Ecto neural progenitor cell (in vitro differentiated cells): ENCODE measurements at places on chromosomes 1 and 21.

DNA sequence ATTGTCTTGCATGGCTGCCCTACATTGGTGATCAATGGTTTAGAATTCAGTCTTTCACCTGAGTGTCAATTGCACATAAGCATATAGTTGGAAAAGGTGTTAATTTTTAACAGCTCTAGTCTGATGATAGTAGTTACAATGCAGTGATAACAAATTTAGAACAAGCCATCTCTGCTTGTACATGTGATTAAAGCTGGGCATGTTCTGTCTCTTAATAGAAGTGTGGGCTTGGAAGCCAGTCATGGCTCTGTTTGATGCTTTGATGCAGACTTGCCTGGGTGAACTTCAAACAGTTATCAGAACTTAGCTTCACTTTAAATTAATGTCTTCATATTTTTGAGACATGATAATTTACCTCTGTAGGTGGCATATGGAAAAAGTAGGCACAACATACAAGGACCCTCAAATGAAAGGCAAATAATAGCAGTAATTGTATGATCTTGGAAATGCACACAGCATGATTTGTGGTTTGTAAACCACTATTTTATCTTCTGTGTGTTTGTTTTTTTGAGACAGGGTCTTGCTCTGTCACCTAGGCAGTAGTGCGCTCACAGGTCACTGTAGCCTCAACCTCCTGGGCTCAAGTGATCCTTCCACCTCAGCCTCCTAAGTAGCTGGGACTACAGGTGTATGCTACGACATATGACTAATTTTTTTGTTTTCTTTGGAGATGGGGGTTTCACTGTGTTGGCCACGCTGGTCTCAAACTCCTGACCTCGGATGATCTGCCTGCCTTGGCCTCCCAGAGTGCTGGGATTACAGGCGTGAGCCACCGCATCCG is 3.8 kb downstream of the DDI2 start:
- no peak for DNase-seq

DNA sequence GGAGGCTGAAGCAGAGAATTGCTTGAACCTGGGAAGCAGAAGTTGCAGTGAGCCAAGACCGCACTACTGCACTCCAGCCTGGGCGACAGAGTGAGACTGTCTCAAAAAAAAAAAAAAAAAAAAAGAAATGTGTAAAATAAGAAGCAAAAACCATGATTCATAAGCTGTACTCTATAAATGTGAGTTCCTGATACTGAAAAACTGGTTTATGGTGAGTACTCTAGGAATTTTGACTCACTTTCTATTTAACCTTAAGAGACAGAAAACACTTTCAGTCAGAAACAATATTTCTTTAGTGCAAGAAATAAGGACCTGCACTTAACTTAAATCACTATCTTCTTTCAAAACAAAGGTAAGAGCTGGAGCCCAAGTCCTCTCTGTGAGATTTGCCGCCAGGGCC is 19.9 kb upstream of the POU2F1 start:
- DNase-seq, result no peak

DNA sequence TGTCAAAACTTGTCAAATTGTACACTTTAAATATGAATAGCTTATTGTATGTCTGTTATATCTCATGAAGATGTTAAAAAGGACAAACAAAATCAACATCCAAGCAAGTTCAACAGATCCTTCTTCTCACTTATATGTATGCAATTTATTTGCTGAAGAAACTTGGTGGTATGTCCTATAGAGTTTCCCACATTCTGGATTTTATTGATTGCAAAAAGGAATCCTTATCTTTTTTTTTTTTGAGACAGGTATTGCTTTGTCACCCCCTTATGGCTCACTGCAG is 5.6 kb upstream of the RABGAP1L start:
- DNase-seq, result no peak

GRCh38 chr1:51421964-51422363 is 91.6 kb upstream of the TTC39A start:
- no peak for DNase-seq

- DNase-seq, result no peak
These were observed 16.5 kb downstream of the NOS1AP start for GRCh38 chr1:162085991-162086390.

- DNase-seq, result no peak
These were observed 23.3 kb upstream of the SRSF10 start for GRCh38 chr1:24003331-24003972.

DNA sequence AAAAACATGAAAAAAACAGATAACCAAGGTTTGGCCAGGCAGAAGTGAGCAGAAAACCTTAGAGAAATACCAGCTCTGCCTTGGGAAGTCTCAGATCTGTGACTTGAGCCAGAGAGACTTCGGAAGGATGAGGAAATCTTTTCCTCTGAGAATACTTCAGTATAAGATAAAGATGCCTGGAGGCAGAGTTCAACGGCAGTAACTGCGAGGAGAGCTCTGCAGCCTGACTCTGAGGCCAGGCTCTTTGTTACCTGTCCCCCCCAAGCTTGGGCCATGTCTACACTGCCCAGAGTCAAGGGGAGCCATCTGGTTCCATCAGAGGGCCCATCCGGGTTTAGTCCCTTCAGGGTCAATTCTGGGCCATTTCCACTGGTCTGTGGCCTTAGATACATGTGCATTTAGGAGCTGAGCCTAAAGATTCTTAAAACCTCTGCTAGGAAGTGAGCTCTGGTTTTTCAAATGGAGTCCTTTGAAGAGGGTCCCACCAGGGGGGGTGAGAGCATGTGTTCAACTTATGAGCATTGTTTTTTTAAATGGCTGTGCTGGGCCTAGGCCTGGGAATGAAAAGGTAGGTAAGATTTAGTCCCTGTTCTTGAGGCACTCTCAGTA is 8.7 kb downstream of the KIRREL1 start:
- no peak for DNase-seq

DNA sequence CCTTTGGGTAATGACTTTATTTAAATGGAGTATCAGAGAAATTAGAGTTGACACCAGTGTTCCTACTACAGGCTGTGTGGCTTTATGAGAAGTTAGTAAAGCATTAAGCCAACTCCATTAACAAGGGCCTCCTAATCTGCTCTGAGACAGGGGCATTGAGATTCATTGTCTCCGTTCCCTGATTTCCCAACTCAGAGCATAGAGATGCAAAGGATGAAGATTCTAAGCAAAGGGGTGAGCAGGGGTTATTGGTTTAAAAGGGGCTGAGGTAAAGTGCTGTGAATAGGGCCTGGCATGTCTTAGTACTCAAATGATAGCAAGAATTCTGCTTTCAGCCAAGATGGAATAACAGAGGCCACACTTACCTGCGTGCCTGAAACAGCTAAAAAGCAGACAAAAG is 428.4 kb downstream of the PTPRU start:
- no peak for DNase-seq

- DNase-seq, result no peak
These were observed 25.4 kb downstream of the SLC30A10 start for GRCh38 chr1:219902951-219903350.
